Activated CD4-positive, alpha-beta memory T cell treated with anti-CD3 and anti-CD28 coated beads, Interleukin-2, amount 10 ng/mL, durations not matched to agents 7 days and 5 days (primary cell): ENCODE measurements at places on chromosomes 13 and 19.
A peak's percentile ranks its signal among the peaks of the same experiment; 100 is the strongest.

GRCh38 chr19:52258426-52258825 is 11.0 kb upstream of the ZNF766 start:
- no peak for DNase-seq

DNA sequence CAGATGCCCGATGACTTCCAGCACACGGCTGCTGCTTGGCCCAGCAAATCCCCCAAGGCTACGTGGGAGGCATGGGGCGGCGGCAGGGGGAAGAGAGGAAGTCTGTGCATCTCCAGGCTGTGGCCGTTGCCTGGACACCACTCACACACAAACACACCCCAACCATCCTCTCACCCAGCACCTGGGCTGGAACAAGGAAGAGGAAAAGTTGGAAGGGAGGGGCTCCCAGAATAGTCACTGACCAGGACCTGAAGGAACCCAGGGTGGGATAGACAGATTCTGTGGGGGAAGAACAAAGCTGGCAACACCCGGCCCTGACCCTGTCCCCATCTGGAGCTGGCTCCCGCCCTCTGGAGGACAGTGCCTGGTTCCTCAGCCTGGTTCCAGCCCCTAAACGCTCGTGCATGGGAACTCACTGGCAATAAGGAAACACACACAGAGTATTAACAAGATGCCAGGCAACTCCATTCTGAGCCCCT is 11.2 kb downstream of the PPP6R1 start:
- no peak for DNase-seq

DNA sequence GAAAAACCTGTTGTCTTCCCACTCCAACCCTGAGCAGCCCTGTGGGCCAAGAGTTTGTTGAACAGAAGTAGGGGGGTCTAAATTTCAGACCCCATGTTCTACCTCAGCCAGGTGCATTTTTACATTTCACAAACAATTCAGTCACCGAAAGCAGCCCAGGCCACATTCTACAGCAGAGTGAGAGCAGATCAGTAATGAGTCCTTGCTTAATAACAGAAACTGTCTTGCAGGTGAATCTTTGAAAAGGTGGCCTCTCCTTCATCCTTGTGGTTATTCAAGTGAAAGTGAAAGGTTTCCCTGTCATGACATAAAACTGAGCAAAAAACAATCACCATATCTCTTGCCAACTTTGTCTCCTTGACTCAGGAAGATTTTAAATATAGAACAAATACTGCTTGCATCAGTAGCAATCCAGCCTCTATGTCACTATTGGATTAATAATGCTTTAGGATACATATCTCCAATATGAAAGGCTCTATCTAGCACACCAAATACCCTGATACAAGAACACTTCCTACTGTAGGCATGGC is 670.2 kb downstream of the DIAPH3 start:
- no peak for DNase-seq

DNA sequence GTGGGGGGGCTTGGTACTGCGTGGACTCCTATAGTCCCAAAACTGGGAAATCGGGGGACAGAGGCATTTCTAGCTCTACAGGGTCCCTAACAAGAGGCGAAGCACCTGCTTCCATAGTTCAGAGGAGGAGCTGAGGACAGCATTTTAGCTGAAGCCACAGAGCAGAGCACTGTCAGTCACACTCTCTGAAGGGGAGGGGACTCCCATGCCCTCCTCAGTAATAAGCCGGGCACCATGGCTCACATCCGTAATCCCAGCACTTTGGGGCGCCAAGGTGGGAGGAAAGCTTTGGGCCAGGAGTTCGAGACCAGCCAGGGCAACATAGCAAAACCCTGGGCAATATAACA is 3.8 kb downstream of the NPAS1 start:
- DNase-seq = no peak

GRCh38 chr19:50361290-50362029 is 4.0 kb downstream of the NAPSA start:
- peak; percentile 39 for DNase-seq

GRCh38 chr19:53951436-53951835 is 11.3 kb upstream of the CACNG8 start:
- no peak for DNase-seq
